T-helper 17 cell (primary cell): ENCODE measurements at places on chromosomes 16 and 17.

DNA sequence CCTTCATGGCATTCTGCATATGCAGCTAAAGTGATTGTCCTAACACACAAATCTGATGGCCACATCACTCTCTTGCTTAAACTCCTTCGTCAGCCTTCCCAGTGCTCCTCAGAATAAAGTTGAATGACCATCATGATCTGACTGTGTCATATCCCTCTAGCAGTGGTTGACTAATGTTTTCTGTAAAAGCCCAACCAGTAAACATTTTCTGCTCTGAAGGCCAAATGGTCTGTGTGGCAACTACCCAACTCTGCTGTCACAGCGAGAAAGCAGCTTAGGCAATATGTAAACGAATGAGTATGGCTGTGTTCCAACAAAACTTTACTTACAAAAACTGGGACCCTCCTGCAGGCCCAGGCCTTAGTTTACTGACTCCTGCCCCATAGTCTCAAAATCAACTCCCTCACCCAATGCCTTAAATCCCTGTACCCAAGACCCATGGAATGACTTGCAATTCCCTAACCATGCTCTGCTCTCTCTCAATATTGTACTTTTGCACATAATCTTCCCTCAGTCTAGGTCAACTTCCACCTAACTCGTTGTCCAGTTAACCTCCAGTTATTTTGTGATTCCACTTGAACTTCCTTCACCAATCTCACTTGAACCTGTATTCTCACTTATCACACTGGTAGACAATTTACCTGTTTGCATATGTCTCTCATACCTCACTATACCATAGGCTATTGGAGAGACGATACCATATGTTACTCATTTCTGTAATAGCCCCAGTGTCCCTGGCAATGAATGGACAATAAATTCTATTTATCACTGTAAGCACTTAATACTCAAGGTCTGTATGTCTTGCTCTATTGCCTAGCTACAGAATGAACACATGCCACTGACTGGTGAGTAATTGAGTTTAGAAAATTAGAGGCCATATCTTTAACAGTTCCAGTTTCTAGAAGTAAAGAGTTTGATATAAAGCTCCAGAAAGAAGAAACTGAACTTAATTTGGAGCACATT lies 29.1 kb downstream of the TMEM100 start:
- no peak for DNase-seq

- no peak for DNase-seq
Measured at GRCh38 chr16:21650521-21650920, 1.9 kb downstream of the IGSF6 start.

DNA sequence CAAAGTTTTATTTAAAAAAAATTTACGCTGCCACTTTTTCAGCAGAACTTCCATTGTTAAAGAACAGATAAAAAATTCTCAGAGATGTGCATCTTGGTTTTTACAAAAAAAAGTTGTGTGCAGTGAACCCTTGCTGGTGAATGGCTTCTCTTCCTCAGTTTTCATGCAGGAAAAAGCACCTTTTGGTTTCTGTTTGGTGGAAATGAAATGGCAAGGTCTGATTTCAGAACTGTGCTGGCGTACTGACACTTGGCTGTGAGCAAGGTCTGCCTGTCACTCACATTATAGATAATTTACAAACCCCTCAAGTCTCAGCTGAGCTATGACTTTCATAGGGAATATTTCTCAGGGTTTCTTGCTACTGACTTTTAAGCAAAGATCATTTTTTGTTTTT lies 5.7 kb upstream of the SALL1 start:
- no peak for DNase-seq

- DNase-seq: no peak
Measured at GRCh38 chr16:65195998-65196397, 74.1 kb upstream of the CDH11 start.

- no peak for DNase-seq
Measured at GRCh38 chr16:79656553-79657115, 56.1 kb upstream of the MAF start.

GRCh38 chr17:4573669-4574068 lies 10.7 kb upstream of the SMTNL2 start:
- DNase-seq: no peak

DNA sequence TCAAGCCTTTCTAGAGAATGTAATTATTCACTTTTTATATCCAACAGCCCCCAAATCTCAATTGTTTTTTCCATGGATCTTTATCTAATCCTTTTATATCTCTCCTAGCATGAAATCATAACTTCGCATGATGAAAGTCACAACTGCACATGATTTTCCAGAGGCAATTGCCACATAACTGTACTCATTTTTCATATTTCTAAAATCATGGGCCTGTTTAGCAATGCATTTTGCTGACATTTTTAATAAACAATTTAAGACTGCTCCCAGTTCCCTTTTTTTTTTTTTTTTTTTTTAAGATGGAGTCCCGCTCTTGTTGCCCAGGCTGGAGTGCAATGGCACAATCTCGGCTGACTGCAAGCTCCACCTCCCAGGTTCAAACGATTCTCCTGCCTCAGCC lies 83.5 kb downstream of the VMP1 start:
- no peak for DNase-seq

- DNase-seq: no peak
Measured at GRCh38 chr17:55672585-55673501, 49.8 kb downstream of the TMEM100 start.

DNA sequence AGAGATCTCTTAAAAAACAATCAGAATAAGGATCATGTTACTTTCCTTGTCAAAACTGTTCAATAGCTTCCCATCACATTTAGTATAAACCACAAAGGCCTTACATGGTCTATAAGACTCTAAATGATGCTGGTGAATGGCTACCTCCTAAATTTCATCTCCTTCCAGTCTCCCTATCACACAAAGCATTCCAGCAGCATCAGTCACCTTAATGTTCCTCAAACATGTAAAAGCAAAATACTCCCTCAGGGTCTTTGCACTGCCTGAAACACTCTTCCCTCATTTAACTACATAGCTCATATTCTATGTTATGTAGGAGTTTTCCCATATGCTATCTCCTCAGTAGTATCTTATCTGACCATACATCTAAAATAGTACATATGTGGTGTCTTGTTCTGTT lies 53.5 kb upstream of the INTS2 start:
- no peak for DNase-seq

DNA sequence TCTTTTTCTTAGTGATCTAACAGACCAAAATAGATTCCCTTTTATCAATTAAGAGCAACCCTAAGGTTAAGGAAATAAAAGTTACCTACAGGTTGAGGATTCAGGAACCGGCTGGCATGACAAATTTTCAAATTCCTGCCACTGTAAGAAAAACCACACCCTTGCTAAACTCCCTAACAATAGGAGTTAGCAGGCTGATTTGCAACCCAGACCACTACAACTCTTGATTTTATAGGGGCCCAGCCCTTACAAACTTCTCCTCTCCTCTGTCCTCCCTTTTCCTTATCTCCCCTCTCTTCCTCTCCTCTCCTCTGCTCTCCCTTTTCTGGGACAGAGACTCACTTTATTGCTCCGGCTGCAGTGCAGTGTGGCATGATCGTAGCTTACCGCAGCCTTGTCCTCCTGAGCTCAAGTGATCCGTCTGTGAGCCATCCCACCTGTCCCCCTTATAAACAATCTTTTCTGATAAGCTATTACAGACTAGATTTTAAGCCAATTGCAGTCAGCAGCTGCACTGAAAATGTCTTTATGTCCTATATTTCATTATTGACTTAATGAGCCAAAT lies 418.9 kb downstream of the CDH8 start:
- DNase-seq: no peak

- DNase-seq: no peak
Measured at GRCh38 chr16:49472598-49472997, 99.0 kb downstream of the C16orf78 start.

GRCh38 chr17:45907750-45908395 lies 13.5 kb downstream of the MAPT start:
- no peak for DNase-seq

GRCh38 chr17:33639103-33639880 lies 346.2 kb upstream of the ASIC2 start:
- no peak for DNase-seq

GRCh38 chr17:78815696-78816095 lies 24.9 kb downstream of the USP36 start:
- DNase-seq: no peak

DNA sequence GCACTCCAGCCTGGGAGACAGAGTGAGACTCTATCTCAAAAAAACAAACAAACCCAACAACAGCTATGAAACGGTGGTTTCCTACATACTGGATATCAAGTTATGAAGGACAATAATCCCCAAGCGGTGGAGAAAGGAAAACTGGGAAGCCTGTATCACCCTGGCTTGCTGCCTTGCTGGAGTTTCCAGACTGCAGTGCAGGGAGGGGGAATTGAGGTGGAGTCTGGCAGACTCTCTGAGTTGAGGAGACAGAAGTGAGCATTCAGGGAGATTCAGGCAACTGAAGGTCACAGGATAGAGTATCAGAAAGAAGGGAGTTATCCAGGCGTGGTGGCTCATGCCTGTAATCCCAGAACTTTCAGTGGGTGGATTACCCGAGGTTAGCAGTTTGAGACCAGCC lies 11.9 kb downstream of the QRICH2 start:
- no peak for DNase-seq

DNA sequence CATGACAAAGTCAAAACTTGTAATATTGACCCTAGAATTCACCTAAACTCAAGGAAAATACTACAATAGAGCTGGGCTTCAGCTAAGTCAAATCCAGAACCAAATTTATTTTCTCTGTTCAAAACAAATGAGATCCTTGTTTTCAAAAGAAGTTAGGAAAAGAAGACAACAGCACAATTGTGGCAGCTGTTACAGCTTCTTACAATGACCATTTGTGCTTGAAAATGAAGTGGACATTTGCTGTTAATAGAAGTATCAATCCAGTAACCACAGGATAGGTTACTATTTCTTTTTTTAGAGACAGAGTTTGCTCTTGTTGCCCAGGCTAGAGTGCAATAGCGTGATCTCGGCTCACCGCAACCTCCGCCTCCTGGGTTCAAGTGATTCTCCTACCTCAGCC lies 44.4 kb downstream of the APPBP2 start:
- no peak for DNase-seq

GRCh38 chr17:82571855-82572254 lies 52.3 kb downstream of the FOXK2 start:
- DNase-seq: no peak

DNA sequence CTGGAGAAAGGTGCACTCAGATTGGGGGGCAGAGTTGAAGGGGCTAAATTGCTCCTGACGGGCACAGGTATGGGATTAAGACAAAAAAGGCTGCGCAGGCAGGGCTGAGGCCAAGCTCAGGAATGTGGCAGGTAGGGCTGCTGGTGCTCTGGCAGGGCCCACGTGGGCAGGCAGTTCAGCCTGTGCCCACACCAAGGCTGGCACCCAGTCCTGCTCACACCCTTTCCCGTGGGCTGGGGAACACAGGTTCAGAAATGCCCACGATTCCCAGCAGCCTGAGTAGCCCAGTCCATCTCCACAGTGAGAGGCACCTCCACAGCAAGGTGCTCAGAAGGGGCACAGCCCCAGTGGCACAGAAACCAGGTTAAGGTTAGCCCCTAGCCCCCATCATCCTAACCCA lies 4.4 kb downstream of the HDAC5 start:
- no peak for DNase-seq

DNA sequence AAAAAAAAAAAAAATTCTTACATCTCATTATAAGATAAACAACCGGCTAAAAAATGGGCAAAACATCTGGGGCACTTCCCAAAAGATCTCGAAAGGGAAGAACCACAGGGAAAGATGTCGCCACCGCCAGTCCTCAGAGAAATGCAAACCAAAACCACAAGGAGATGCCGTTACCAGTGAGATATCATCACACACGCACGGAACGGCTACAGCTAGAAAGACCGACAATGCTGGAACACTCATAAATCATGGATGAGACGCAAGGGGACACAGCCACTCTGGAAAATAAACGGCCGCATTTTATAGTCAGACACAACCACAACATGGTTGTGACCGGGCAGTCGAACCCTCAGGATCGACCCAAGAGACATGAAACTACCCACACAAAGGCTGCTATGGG lies 24.5 kb downstream of the WDR45B start:
- no peak for DNase-seq

DNA sequence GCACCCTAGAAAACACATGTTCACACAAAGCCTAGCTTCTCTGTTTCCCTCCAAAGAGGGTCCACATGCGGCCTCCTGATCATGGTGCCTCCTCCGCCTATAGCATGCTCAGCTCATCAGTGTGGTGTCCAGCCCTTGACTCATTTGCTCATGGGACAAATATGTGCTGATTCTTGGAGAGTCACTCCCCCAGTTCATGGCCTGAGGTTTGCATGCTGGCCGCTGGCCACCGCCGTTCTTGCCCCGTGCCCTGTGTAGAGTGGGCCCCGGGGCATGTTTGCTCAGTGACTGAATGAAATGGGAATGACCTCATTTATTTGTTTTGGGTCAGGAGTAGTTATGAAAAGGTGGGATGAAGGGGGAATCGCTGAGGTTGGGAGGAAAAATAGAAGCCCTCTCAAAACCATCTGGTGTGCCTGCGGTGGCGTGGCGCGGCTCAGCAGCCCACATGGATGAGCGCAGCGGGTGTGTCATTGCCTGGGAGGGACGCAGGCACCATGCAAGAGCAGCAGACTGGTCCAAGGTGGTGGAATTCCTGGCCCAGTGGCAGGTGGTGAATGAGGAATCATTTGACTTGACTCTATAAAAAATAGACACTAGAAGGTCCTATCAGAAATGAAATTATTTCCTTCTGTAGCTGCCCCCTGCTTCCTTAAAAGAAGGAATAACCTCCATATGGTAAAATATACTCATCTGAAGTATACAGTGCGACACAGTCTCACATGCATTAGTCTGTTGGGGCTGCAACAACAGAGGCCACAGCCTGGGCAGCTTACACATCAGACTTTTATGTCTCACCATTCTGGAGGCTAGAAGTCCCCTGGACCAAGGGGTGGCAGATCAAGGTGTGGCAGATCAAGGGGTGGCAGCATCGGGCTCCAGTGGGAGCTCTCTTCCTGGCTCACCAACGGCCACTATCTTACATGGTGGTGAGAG lies 31.7 kb downstream of the CRISPLD2 start:
- DNase-seq: no peak

DNA sequence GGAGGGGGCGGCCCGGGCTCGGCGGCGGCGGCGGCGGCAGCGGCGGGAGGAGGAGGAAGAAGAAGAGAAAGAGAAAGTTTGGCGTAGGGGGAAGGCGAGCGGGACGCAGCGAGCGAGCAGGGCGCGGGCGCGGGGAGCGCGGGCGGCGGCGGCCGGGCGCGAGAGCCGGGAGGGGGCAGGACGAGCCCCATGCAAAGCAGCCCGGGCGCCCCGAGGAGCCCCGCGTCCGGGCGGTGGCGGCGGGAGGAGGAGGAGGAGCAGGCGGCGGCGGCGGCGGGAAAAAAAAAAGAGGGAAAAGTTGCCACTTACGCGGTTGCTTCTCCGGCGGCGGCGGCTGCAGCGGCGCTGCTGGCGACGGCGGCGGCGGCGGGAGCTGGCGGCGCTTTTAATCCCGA lies 10.3 kb upstream of the ZFHX3 start:
- DNase-seq: no peak

- no peak for DNase-seq
Measured at GRCh38 chr16:1054660-1055556, 17.6 kb upstream of the SSTR5 start.

GRCh38 chr17:76243826-76244679 lies 3.8 kb upstream of the RNF157 start:
- DNase-seq: no peak
